Left kidney (tissue), 8 donors: ENCODE measurements at places on chromosomes 4 and X. TPM values are rescaled to one million over a fixed set of nuclear protein-coding genes. Genes with fewer than 3 reads are reported as not detected.

DNA sequence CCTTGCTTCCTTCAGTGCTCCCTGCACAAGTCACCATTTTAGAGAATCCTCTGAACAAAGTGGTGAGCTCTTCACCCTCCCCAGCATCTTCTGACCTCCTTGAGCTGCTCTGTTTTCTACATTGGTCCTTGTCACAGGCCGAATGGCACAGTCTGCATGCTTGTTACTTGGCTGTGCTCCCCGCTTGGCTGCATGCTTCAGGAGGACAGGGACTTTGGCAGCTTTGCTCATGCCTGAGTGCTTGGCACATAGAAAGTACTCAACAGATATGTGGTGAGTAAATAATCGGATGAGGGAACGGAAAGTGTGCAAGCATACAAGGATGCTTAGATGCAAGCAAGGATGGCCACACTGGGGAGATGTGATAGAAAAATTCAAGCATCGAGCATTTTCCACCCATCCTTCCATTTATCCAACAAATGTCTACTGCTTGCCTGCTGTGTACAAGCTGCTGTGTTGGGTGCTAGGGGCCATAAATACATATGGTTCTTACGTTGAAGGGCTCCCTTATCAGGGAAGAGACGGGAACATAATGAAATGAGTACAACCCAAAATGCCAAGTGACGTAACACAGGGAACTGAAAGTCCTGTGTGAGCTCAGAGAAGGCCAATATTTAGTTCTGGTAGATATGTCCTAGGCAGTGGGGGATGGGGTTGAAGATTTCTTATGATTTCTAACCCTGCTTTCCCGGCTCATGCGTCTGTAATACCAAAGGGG lies 31.2 kb downstream of the SLC2A9 start:
- no peak for DNase-seq

DNA sequence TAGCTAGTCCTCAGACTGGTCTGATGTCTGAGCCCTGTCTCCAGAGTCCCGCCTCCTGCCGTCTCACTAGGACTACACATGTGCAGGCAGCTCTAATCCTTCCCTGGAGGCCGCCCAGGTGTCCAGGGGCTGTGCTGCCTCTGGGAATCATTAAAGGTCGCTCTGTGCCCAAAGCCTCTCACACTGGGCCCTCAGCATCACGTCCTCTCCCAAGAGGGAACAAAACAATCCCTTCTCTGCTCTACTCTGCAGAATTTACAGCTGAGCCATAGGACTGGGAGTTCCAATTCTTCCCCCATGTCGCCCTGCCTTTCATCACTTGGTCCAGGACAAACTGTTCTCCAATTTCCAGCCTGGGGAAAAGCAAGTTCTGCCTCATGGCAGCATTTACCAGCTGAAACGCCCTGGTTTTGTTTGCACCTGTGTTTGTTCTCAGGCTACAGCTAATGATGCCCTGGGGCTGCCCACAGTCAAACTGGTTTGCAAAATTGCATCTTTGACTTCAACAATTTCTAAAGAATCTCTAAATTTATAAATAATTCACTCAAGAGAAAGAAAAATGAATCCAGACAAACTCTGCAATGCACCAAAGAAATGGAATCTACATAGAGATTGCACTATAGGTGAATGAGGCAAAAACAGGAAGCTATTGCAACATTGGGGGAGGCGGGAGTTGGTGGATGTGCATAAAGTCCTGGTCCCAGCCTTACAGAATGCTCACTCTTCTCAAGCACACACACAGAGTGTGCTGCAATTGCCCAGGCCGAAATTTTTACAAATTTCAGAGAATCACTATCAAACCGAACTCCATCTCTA lies 7.2 kb upstream of the MRFAP1 start:
- no peak for DNase-seq

DNA sequence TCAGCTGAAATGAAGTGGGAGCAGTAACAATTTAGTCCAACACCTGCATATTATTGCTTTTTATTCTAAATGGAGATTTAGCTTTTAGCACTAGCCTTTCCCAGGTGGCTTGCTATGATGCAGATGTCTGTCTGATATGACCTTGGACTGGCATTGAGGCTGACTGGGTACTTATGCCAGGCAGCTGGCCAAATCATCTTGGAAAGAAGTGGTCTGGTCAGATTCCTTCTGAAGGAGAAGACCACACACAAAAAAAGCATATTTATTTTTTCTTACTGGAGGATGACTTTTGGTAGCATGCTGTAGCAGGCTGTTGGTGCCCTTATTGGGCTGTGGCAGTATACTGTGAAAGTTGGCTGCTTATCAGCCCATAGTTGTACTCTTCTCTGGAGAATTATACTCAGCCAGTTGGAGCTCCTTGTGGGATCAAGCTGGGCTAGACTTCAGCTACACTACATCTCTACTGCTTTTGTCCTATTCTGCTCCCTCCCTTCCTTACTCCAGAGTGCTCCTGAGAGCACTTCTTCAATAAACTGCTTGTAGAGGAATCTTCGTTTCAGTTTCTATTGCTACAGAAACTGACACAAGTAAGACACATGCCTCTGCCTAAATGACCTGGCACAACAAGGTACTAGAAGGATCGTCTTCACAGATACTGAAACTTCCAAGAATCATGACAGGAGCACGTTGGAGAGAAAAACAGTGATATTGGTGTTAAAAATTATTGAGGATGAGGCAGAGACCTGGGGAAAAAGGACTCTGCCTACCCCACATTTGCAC lies 196.8 kb upstream of the RPS6KA3 start:
- DNase-seq = no peak

GRCh38 chrX:34197946-34198345 lies 65.8 kb upstream of the FAM47A start:
- no peak for DNase-seq

DNA sequence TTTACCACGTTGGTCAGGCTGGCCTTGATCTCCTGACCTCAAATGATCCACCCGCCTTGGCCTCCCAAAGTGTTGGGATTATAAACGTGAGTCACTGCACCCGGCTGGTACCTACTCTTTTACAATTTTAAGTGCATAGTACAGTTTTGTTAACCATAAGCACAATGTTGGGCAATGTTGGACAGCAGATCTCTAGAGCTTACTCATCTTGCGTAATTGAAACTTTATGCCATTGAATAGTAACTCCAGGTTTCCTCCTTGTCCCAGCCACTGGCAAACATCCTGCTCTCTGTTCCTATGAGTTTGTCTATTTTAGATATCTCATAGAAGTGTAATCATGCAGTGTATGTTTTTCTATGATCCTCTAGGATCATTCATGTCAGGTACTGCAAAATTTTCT lies 9.3 kb upstream of the CPE start:
- no peak for DNase-seq

DNA sequence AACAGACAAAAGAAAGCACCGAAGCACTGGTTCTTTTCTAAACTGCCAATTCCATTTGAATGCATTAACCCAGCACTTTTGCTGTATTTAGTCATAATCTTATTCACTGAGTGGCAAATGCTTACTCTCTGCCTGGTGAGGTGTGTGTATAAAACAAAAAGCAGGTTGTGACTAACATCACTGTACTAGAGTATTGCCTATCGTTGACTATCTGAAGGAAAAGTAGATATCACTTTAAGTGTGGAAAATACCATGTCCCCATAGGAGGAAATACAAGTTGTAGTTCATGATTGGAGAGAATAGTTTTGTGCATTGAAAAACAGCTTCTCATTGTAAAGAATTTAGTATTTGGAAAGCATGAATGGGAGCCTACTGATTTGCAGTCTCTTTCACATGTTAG lies 2.7 kb downstream of the PDLIM5 start:
- DNase-seq = no peak

DNA sequence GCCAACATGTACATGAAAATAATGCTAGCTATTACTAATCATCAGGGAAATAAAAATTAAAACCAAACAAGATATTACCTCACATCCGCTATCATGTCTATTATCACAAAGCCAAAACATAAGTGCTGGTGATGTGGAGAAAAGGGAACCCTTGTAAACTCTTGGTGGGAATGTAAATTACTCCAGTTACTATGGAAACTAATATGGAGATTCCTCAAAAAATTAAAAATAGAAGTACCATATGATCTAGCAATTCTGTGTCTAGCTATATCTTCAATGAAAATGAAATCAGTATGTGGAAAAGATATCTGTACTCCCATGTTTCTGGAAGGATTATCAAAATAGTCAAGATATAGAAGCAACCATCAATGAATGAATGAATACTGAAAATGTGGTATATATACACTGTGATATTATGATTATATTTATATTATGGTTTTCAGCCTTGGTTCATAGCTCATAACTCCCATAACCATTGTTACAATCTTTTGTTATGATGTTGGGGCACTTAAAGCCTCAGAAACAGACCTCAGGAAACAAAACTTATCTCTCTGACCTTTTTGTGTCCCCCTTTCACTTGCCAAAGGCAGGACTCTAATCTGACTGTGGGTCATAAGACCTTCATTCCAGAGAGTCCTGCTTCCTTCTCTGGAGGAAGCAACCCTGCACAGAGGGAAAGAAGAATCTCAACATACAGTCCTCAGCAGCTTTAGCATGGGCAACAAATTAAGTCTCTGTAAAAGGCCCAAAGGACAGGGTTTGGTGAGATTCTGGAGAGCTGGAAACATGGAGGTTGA lies 933.2 kb downstream of the ADGRL3 start:
- DNase-seq = no peak

DNA sequence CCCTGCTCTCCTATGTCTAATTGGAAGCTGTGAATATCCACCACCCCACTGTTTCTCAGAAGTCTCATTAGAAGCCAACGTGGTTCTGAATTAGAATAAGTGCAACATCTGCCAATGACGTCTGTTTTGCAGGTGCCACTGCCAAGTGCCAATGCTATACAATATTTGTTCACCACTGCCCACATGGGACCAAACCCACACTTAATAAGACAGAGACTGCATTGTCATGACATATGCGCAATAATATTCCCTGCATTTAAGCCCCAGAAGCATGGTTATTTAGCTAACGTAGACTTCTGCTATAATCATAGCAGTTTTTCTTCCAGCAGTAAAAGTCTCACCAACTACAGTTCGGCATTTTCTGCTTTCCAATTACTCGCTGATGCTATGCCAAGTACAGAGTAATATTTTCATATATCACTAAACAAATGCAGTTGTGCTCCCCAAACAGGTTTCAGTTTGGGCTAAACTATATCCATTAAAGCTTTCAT lies 262.5 kb upstream of the PCDH18 start:
- no peak for DNase-seq

GRCh38 chrX:112857478-112857878 lies 16.8 kb upstream of the AMOT start:
- DNase-seq = no peak

The AKAP14 gene
- polyA plus RNA-seq = 0.55 TPM

The GABRG1 gene
- polyA plus RNA-seq = 0.18 TPM
